ENCODE measurements at places on chromosomes 16 and 17.
A peak's percentile ranks its signal among the peaks of the same experiment; 100 is the strongest.

GRCh38 chr16:58684001-58684353 lies 593 bp downstream of the SLC38A7 start:
- no peak for DNase-seq

- no peak for DNase-seq
Observed at GRCh38 chr17:68775318-68775717, 174.2 kb upstream of the FAM20A start.

DNA sequence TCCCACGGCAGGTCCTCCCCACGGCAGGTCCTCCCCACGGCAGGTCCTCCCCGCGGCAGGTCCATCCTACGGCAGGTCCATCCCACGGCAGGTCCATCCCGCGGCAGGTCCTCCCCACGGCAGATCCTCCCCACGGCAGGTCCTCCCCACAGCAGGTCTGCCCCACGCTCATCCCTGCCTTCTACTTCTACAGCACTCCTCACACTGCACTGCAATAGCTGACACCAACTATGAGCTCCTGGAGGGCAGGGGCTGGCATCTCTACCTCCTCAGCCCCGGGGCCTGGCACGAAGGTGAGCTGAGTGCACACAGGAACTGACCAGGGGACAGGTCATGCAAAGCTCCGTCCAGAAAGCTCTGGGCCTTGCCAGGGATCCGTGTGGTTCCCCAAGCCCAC lies 45.3 kb downstream of the RPH3AL start:
- no peak for DNase-seq

DNA sequence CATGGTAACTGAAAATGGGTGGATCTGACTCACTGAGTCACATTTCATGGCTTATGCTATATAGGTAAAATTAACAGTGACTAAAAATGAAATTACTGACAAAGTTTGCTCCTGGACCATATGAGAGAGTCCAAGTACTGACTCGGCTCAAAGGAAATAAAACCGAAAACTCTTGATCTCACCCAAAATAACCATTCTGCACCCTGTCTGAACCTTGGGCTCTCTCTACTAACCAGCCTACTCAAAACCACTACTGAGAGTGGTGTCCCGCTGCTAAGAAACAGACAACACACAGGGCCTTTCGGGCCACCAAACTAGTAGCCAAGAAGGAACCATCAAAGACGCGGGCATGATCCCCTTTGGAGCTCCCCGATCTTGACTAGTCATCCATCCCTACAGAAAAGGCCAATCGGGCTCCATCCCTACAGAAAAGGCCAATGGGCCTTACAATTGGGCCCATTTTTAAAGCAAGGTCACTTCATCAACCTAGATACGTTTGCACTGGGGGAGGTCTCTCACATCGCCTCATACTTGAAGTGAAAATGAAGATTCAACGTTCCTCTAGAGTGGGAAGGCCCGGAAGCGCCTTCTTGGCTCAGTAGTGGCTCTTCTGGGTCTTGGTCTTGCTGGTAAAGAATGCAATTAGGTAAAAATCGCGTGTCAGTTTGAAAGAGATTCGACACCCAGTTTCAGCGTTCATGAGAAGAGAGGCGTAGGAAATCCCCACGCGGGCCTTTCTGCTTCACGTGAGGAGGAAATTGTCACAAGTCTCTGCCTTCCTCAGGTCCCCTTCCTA lies 720 bp upstream of the ZPBP2 start:
- peak; percentile 67 for DNase-seq

DNA sequence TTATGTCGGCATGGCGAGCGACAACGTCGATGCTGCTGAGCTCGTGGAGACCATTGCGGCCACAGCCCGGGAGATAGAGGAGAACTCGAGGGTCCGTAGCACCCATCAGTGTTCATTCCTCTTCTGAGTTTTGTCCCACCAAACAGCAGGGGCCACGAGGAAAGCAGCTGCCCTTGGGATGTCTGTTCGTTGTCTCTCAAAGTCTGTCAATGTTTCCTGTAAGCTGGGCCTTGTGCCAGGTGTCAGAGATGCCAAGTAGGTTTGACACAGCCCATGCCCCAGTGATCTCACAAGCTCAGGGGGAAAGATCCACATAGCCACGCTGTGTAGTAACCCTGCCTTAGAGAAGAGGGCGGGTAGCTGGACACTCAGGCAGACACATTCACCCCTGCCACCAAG lies 22.6 kb downstream of the NTAN1 start:
- no peak for DNase-seq

GRCh38 chr17:29612404-29613280 lies 10.1 kb downstream of the CORO6 start:
- DNase-seq = no peak

DNA sequence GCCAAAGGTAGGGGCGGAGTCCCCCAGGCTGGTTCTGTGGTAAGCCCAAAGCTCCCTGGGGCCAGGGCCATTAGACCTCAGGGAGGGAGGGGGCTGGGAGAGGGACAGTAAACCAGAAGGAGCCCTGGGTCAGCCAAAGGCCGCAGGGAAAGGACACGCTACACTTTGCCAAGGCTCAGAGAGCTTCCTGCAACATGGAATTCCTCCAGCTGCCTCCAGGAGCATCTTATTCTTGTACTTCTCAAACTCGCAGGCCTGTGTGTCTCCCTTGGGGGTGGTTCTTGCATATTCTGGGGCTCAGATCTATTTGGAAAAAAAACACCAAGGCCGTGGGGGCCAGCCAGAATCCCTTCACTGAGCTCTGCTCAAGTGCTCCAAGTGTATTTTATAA lies 25.1 kb downstream of the AKAP1 start:
- DNase-seq = no peak

DNA sequence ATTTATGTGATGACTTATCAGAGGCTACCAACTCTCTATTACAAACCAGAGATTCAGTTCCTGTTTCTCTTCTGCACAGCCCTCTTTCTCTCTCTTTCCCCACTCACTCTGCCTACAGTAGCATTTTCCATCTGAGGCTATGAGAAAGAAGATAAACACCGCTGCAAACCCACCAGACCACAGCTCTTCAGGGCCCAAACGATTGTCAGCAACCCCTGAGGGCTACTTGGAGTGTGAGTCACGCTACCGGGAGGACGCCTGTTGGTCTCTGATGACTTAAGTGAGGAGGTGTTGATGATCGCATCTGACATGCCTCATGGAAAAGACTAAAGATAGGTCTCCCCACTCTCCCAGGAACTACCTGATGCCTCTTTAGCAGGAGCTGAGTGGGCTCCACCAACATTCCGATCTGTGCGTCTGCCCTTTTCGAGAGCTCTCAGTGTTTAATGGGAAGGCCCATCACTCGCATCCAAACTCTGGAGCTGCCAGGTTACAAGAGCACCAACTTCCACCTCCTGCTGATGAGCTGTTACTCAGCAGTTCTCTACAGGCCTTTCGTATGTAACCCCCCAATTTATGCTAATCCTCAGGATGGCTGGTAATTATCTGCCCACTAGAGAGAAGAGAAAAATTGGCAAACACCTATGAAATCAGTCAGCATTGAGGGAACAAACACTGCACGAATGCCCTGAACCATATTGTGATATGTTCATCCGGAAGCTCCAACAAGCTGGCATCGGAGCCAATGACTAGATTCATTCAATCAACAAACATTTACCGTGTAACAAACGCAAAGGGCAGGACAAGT lies 9.2 kb downstream of the GRIN2A start:
- DNase-seq = no peak

GRCh38 chr17:29577001-29577370 lies 8.5 kb downstream of the TP53I13 start:
- DNase-seq = no peak

DNA sequence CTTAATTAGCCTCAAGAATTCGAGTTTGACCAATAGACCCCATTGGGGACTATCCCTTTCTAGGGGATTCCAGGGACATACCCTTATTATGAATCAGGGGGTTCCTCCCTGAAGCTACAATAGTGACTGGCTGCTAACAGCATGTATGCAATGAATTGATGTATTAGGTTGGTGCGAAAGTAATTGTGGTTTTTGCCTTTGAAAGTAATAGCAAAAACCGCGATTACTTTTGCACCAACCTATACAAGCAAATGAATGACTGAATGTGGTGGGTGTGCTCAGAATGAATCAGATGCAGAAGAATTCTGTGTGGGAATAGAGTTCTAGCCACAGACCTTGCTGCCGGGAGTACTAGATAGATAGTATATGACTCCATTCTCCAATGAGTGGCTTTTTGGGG lies 76.7 kb downstream of the HLF start:
- DNase-seq = no peak

- DNase-seq = no peak
Observed at GRCh38 chr16:58502217-58502921, 2.4 kb downstream of the NDRG4 start.

- DNase-seq = no peak
Observed at GRCh38 chr17:31425282-31426040, 34.0 kb downstream of the RAB11FIP4 start.

- DNase-seq = peak; percentile 6
Observed at GRCh38 chr17:35345926-35346771, 27.3 kb downstream of the SLFN11 start.

DNA sequence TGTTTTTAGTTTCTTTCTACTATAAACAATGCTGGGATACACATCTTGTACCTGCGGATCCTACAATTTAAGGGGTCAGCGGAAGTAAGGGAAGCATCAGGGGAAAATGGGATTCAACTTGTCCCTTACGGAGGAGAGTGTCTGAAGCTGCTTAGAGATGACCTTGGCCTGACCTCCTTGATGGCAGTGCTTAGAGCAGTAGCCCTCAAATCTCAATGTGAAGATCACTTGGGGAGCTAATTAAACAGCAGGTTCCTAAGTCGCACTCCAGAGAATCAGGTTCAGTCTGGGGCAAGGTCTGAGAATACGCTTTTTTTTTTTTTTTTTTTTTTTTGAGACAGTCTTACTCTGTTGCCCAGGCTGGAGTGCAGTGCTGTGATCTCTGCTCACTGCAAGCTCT lies 9.6 kb upstream of the METTL16 start:
- DNase-seq = no peak

- no peak for DNase-seq
Observed at GRCh38 chr16:10993649-10994048, 49.3 kb downstream of the CLEC16A start.

GRCh38 chr16:81437865-81438264 lies 6.7 kb upstream of the CMIP start:
- no peak for DNase-seq

GRCh38 chr16:70429888-70430666 lies 8.8 kb downstream of the ST3GAL2 start:
- DNase-seq = no peak

DNA sequence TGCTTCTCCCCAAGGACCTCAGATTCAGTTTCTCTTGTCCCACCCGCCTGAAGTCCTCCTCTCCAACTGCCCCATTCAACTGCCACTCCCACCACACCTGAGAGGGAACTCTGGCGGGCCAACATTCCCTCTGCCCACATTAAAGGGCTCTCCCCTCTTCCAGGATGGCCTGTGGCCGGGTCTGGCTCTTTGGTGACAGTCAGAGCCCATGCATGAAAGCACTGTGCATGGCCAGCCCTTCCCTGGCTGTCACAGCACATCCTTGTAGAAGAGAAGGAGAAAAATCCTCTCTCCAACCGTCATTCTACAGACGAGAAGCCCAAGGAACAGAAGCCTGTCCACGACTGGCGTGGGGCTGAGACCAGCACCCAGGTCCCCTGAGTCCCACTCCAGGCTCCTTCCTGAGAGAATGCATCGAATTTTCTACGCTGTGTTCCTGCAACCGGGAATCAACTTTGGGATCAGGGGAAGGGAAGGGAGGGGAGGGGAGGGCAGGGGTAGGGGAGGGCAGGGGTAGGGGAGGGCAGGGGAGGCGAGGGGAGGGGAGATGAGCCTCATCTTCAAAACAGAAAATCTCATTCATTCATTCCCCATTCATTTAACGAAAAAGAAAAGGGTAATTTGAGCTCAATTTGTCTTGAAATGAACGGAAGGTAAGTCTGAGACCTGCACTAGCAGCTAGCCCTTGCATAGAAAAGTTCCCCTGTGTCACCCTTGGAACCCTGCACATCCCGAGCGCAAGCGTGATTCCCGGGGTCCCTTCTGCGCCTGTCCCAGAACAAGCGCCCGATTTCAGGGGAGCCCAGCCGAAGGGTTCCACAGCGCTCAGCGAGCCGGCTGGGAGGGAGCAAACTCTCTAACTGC lies at the start of gene ABCC12:
ABCC12 (minus strand) TSS at position 68 of the 864 bp plus-strand sequence. CDS start 9,569 bp downstream, outside the sequence.
- no peak for DNase-seq

- DNase-seq = no peak
Observed at GRCh38 chr16:76114681-76115080, 162.5 kb upstream of the CNTNAP4 start.

GRCh38 chr17:80899402-80900268 lies 92.0 kb upstream of the CHMP6 start:
- peak; percentile 78 for DNase-seq

- DNase-seq = no peak
Observed at GRCh38 chr16:4917117-4917516, 19.8 kb downstream of the PPL start.

DNA sequence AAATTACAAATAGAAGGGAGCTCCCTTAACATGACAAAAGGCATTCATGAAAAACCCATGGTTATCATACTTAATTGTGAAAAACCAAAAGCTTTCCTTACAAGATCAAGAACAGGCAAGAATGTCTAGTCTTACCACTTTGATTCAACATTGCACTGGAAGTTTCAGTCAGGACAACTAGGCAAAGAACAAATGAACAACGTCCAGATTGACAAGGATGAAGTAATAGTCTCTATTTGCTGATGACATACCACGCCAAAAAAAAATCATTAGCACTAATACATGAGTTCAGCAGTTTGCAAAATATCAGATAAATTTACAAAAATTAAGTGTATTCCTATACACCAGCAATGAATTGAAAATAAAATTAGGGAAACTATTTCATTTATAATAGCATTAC lies 200.2 kb downstream of the TOX3 start:
- no peak for DNase-seq

DNA sequence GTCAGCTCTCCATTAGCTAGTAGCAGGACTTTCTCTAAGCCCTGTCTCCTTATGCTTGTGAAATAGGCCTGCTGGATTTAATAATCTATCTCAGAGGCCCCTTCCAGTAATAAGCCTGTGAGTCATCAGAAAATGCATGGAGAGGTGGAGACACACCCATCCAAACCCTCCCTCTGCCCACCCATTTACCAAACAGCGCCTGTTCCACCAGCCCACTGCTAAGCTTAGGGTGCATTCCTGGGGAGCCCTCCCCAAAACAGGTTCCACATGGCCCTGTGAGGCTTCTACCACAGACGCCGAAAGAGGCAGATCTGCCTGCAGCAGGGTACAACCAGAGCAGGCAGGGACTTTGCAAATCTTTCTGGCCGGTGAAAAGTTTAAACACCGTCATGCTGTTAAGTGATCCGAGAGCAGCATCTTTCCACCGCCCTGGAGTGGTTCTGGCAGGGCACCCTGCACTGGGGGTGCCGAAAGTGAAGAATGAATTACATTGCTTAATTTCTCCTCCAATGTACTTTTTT lies 99.3 kb downstream of the GAS7 start:
- DNase-seq = no peak

- no peak for DNase-seq
Observed at GRCh38 chr17:30939051-30939689, 17.4 kb downstream of the ADAP2 start.

- DNase-seq = no peak
Observed at GRCh38 chr17:7001318-7001961, 5.6 kb downstream of the ALOX12 start.

- no peak for DNase-seq
Observed at GRCh38 chr17:70120425-70120824, 45.4 kb downstream of the KCNJ16 start.
